ENCODE measurements at places on chromosomes 3 and 15.

- peak; percentile 51 for DNase-seq
Measured at GRCh38 chr3:41026394-41027177, 172.7 kb upstream of the CTNNB1 start.

DNA sequence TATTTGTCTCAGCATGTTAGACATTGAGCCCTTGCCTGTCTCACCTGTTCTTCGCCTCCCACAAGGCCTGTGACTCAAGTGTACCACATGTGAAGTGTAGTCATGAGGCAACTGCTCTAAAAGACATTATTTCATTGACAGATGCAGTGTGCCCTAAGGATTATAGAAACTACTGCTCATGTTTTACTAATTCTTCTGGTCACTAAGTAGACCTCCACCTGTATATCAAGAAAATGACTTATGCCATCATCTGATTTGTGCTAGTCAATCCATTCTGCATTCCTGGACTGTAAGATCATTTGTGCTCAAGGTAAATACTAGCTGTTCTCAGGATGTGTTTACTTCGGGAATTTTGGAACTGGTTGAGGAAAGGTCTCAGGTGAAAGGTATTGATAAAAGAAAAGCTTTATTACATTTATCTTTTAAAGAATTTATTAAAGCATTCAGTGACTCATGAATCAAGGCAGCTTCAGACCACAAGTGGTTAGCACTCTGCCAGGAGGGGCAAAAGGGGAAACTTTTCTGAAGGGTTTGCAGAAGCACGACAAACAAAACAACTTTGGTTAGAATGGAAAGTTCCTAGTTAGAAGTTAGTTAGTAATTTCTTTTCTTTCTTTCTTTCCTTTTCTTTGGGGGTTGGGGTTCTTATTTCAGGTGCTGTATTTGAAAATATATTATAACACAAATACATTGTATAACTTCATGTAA, 465.3 kb upstream of the CBLB start:
- DNase-seq, result peak; percentile 64

DNA sequence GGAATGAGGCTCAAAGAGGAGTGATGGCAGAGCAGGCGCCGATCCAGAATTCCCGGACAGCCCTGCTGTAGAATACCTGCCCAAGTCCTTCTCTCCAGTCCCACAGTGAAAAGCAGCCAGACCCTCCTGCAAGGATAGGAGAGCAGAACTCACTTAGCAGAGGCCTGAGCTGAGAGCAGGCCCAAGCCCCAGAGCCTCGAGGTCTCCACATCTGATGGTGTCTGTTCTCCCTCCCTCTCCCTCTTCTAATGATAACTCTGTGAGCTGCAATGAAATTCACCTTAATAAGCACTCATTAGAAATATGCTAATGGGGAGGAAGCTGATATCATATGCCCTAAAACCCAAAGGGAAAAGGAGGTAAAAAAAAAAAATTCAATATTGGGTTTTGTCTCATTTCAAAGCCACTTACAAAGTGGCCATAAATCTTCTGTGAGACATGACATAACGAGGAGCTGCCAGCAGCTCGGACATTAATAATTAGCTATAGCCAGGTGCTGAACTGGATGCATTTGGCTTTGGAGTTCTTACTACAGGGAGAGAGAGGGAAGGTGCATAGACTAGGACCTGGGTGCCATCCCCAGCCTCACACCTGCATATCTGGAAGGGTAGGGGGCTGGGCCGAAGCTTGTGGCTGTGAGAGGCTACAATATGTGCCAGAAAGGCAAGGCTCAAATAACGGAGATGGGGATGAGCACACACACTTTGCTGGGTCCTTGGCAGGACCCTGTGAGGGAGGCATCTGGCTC, 108.4 kb downstream of the MEGF11 start:
- DNase-seq, result peak; percentile 12

- DNase-seq, result peak; percentile 49
Measured at GRCh38 chr15:88748081-88748480, 55.2 kb upstream of the ACAN start.

GRCh38 chr3:100781301-100781700, 72.0 kb downstream of the TFG start:
- peak; percentile 83 for DNase-seq

- peak; percentile 26 for DNase-seq
Measured at GRCh38 chr3:59442046-59442445, 392.2 kb upstream of the CFAP20DC start.

DNA sequence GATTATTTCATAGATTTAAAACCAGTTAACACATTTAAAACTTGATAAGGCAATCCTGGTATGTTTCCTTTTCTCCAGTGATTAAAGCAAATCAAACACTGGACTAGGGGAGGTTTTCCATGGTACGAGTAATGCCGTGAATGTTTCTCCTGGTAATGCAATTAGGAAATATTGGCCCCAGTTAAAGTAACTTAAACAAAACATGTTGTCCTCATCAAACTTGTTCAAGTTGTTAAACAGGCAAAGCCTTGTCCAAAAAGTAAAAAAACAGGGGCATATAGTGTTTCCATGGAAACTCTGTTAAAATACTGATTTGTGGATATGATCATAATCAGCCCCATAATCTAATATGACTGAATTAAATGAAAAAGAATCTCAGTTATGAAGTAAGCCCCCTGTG, 13.1 kb upstream of the LRTM1 start:
- DNase-seq, result no peak

DNA sequence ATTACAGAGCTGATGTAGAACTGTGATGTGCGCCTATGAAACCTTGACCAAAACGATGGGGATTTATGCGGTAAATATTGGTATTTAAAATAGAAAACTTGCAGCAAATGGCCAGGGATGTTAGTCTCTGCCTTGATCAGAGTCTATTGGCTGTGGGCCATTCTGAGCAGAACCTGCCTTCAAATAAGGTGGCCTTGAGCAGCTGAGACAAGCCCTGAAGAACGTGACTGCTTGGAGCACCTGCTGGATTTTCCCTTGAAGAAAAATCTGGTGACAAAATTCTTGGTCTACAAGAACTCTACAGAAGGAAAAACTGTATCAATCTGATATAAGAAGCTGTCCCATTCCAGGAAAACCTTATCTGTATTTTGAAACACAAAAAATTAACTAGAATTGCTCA, 820.1 kb upstream of the EPHA6 start:
- no peak for DNase-seq

DNA sequence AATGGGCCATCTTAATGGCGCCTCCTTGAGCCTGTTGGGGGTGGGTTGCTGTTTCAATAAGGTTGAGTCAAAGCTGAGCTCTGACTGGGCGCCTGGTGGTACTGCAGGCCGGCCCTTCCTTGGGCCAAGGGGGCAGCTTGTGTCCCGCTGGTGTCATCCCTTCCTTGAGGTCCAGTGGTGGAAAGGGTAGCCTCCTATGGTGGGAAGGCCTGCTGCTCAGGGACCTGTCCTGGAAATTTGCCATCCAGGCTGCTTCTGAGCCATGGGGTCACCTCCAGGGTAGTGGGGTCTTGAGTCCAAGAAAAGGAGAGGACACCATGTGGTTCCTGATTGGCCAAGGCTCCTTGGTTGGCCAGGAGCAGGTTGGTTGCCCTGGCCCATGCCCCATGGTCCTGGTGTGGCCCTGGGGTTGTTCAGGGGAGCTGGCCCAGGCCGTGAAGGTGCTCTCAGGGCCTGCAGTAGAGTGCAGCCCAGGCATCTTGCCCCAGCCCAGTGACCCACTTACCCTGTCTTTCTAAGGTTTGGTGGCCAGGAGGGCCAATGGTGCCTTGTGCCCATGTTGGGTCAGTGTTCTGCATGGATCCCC, 188.7 kb downstream of the UBE3A start:
- no peak for DNase-seq

GRCh38 chr15:31338318-31338878, 11.8 kb downstream of the KLF13 start:
- DNase-seq, result no peak

DNA sequence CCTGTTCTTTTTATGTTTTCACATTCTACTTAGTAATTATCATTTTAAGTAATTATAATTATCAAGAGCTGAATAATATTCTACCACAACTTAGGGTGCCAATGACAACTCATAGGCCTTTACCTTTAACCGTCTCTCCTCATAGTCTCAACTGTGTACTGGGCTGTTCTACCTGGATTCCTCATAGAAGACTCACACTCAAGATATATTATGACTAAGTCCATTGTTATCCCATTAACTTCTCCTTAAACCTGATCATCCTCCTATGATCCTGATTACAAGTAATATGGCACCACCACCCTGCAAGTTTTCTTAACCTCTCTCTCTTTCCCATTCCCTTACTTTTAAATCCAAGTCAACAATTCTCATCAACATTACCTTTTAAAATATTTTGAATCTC, 285.9 kb upstream of the VEPH1 start:
- no peak for DNase-seq

DNA sequence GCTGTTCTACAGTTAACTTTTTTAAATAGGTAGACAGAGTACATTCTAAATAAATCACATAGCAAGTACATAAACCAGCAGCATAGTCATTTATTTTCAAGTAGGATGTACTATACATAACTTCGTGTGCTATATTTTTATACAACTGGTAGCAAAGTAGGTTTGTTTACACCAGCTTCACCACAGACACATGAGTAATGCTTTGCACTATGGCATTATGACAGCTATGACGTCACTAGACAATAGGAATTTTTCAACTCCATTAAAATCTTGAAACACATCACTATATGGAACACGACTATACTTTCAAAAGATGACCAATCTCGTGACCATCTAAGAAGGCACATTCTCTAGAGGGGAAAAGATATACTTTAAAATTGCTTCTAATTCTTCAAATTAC, 3.5 kb downstream of the TEX55 start:
- DNase-seq, result peak; percentile 59

DNA sequence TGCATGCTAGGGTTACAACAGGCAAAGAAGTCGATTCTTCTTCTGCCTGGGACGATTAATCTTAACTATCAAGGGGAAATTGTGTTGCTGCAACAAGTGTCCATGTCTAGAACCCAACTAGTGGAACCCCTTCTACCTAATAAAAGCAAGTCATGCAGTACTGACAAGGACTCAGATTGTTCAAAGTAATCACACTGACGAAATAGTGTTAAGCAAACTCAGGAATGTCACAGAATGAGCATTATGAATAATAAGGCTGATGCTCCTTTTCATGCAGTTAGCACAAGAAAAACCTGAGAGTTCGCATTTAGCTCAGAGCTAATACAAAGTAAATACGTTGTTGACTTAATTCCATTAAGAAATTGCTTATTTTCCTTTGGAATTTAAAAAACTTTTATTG, 47.5 kb upstream of the TRIM42 start:
- no peak for DNase-seq

DNA sequence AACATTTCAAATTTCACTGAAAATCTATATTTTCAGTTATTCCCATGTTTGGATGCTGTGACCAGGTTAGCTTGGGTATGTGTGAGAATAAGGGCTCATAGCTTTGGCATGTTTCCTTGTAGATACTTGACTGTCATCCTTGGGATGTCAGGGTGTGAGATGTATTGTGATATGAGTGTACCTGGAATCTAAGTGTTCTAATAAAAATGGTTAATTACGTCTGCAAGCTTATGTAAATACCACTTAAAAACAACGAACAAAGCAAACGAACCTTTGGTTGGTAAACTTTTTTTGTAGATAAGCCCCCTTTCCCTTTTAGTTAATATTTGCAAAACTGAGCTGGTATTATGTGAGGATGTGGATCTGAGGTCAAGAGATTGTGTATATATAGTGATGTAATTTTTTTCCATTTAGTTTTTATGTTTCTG, 63.5 kb downstream of the FNDC3B start:
- DNase-seq, result no peak

DNA sequence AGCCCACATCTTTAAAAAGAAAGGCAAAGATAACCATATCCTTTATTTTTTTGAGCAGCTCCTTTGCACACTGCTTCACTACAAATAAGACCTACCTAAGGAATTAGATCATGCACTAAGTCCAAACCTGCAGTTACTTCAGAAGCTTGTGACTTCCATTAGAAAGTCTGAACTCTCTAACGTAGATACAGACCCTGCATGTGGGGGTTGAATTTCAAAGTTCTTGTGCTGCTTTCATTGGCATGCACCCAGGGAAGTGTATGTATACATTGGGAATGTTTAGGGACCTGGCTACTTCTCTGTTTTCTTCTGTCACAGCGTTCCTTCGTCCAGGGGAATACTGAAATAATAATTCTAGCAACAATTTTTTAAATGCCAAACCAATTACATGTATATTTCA, 185.2 kb upstream of the IL12A start:
- DNase-seq, result peak; percentile 56

GRCh38 chr3:4570840-4571621, 77.9 kb downstream of the ITPR1 start:
- DNase-seq, result no peak

- DNase-seq, result peak; percentile 28
Measured at GRCh38 chr3:175404027-175404426, 544.9 kb downstream of the NAALADL2 start.

GRCh38 chr3:133944641-133945380, 49.1 kb upstream of the RAB6B start:
- peak; percentile 89 for DNase-seq

- no peak for DNase-seq
Measured at GRCh38 chr3:193573403-193574191, 18.9 kb upstream of the ATP13A4 start.

DNA sequence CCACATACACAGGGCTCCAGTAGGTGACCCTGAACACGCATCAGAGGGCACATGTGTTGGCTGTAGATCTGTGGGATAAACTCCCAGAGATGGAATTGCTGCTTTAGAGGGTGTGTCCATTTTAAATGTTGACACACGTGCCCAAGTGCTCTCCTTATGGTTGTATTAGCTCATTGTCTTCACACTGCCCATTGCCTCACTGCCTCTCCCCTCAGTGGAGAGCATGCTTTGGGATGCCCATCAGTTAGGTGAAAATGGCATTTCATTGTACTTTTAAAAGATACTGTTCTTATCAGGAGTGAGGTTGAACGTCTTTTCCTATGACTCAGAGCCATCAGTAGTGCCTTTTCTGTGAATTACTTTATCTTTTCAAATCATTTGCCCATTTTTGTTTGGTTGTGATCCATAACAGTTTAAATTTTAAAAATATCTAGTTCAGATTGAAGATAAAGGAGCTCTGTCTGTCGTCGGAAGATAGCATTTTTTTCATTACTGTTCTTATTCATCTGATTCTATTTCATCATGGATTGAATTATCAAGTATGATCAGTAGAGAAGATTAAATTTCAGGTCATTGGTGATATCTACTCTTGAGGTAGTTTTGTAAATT, 120.7 kb downstream of the CHDH start:
- no peak for DNase-seq

GRCh38 chr15:43312378-43312777, 18.0 kb downstream of the LCMT2 start:
- no peak for DNase-seq

- DNase-seq, result no peak
Measured at GRCh38 chr3:179046497-179047353, 24.9 kb downstream of the ZMAT3 start.

GRCh38 chr15:35602836-35603235, 56.9 kb upstream of the DPH6 start:
- DNase-seq, result no peak

- DNase-seq, result peak; percentile 61
Measured at GRCh38 chr3:169147238-169148008, 516.1 kb downstream of the MECOM start.

DNA sequence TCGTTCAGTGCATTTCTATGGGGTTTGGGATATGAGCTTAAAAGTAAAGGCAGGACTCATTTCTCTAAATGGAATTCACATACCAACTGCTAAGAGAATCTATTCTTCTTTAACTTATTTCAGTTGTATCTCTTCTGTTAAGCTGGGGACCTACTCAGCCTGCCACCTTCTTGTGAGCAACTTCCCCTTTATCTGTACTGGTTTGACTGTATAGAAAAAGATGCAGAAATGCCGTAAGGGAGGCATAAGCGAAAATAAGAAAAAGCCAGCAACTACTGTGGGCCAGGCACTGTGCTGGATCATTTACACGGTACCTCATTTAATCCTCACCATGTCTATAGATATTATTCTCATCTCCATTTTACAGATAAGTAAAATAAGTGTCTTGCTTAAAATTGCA, 38.4 kb downstream of the RBMS3 start:
- no peak for DNase-seq
